Stimulated activated naive B cell treated with anti-CD40 and anti-IgM and Interleukin-4, amounts not matched to agents 10 μg/mL and 1 μg/mL and 100 μg/mL, for 72 hours (primary cell): ENCODE measurements at places on chromosomes 7 and 10.

GRCh38 chr7:1536743-1537534 is 6.4 kb downstream of the MAFK start:
- DNase-seq: no peak

DNA sequence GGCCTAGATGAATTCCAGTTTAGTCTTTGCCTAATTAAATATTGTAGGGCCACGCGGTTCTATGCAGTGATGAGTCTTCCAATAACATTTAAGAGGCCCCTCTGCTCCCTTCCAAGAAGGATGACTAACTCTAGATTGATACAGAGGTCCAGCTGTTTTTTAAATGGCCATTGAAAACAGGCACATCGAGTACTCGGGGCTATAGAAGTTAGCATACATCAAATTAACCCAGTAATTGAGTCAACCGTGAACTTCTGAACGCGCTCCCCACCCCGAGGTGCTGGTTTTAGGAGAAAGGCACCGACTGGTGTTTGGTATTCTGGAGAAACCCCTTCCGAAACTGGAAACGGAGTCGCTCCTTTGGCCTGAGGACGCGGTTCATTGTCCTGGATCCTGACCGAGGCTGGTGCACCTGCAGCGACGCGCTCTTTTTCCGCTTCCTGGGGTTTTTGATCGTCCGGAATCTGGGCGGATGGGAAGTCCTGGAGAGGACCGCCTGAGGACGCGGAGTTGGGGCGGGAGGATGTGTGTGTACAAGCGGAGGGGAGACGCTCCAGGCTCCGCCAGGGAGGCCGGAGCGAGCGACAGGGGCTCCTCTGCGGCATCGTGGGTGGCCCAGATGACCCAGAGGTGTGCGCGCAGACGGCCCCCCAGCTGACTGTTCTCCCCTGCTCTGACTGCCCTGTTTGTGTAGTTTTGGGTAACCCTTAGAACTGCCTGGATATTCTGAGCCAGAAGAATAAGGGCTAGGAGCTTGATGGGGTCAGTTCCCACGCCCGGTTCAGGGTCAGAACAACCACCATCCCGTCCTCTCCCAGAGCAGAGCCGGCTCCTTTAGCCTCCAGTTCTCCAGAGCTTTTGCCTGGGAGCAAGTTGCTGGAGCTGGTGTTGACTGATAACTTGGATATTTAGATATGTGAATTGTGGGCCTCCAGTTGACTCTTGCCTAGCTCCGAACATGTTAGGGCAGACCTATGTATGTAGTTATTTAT is 711 bp downstream of the FAM221A start:
- peak; percentile 31 for DNase-seq

DNA sequence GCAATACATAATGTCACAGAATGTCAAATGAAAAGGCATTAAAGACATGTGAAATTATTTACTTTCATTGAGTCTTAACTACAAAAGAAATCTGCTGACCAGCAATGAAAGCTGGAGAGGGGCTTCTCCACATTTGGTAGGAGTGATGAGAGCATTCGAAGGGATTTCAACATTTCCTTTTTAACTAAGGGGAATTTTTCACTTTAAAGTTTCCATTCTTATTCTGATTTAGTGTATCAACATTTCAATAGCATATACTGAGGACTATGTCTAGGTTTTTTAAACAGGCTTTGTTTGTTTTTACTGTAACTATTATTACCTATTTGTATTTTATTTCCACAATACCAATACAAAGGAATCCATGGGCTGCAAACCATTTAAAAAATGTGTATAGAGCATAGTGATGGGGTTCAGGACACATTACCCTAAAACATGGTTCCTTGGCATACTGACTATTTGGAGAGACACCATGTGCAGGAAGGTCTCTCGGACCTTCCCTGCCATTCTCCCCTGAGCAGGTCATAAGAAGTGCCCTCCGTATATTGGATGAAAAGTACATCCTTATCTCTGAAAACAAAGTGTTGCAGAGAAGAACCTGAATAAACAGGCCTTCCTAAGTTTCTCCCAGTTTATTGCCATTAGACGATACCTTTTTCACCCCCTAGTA is 278.7 kb downstream of the DOCK4 start:
- DNase-seq: no peak

DNA sequence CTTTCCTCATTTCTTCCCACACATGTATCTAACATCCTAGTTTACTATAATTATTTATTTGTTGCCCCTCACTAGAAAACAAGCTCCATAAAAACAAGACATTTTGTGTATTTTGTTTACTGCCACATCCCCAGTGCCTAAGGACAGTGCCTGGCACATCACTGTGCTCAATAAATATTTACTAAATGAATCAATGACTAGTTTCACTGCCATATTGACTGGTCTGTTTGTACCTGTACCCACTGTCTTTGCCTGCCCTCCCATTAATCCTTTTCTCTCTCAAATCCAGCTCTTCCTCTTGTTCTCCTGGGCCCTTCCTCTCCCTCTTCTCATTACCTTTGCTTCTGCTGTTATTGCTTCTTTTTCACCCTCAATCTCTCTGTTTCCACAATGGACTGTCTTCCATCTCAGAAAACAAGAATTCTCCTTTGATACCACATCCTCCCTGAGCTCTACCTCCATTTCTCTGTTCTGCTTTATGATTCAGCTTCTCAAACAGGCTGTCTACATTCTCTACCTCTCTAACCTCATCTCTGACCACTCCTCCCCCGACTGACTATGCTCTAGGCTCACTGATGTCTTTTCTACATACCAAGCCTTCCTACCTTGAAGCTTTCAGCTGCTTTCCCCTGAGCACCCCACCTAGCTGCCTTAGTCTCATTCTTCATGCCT is 8.3 kb upstream of the FAM133B start:
- DNase-seq: no peak

- no peak for DNase-seq
Observed at GRCh38 chr7:155213955-155214740, 83.5 kb upstream of the INSIG1 start.

DNA sequence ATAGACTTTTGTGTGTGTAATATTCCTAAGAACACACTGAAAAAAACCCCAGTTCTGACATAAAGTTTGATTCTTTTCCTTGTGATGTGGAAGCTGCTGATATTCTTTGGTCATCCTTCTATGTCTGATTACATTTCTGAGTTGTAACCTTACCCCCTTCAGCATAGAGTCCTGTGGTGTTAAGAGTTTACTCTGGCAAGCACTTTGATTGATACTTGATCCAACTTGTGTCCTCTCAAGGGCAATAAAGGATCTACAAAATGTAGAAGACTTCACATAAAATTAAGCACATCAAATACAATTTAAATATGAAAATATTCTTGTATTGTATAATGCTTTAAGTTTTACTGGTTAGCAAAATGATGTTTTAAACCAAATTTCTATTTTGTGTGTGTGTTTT is 221.7 kb upstream of the DKK1 start:
- DNase-seq: no peak

DNA sequence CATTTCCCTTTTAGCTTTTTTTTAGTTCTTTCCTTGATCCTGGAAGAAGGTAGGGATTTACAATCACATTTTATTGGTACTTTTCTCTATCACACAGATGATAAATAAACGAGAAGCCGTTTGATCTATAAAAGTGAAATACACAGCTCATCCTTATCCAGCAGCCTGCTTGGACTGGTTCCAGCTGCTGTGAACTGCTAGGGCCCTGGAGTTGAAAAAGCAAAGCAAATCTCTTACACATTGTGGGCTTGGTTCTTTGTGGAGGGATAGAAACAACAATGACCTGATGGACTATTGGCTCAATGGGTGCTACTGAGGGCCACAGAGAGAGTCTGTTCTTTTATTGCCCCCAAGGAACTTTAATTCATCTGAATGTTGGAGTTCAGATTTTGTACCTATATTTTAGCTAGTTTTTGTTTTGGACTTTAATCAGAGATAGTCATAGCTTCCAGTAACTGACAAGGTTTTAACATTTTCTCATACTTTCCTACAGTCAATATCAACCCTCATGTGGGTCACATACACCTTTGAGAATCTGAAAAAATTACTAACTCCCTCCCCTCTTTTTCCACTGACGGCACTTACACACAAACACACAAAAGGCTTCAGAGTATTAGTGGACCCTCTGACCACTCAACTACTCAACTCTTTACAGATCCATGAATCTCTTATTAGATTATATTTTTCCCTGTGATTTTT is 91.6 kb upstream of the CCDC6 start:
- DNase-seq: no peak
